Karpas-422 (cell line): ENCODE measurements at places on chromosomes 12 and 14. TPM values are rescaled to one million over a fixed set of nuclear protein-coding genes. Genes with fewer than 3 reads are reported as not detected.
A peak's percentile ranks its signal among the peaks of the same experiment; 100 is the strongest.

DNA sequence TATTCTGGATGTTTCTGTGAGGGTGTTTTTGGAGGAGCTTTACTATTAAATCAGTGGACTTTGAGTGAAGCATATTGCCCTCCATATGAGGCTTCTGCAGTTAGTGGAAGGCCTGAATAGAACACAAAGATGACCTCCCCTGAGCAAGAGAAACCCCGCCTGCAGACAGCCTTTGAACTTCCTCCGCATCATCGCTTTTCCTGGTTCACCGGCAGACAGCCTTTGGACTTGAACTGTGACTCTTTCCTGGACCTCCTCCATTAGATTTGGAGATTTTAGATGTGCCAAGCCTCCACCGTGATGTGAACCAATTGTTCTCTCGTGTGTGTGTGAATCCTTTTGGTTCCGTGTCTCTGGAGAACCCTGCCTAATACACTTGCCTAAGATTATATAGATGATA lies 208.4 kb downstream of the EFCAB11 start:
- no peaks in the 10 kb centered on the region for H3K27me3 ChIP-seq
- H3K36me3 ChIP-seq: no peaks in the 10 kb centered on the region
- H3K27ac ChIP-seq: no peak overlapping the region

PLCZ1 gene
- not detected in 2 replicates for total RNA-seq

TAC3 gene
- not detected in 2 replicates for total RNA-seq

CRIP1 gene
- total RNA-seq: 140 and 285 TPM in 2 replicates

GDF3 gene
- total RNA-seq: not detected in 2 replicates

DNA sequence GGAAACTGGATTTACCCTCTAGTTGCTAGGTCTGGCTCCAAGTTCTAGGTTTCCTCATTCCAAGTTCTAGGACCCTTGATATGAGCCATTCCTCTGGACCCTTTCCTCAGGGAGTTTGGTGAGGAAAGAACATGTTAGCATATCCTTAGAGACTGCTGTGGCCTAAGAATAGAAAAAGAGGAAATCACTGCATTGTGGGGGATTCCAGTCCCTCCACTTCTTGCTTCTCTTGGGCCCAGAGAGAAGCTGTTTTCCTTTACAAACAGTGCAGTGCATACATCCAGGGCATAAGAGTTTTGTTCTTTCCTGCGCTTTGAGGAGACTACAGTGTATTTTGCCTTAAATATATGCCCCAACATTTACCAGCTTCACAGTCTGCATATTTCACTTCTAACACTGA lies 59.0 kb downstream of the LLPH start:
- no peaks in the 10 kb centered on the region for H3K27me3 ChIP-seq
- H3K4me3 ChIP-seq: no peak overlapping the region
- no peaks in the 10 kb centered on the region for H3K36me3 ChIP-seq

GRCh38 chr14:42854061-42854460 lies 1247.4 kb downstream of the LRFN5 start:
- DNase-seq: peak; percentile 66
- H3K27me3 ChIP-seq: no peaks in the 10 kb centered on the region
- no peaks in the 10 kb centered on the region for H3K36me3 ChIP-seq

PDZRN4 gene
- total RNA-seq: 2.4 and 3.6 TPM in 2 replicates

- H3K4me1 ChIP-seq: peaks cover 44% of the 10 kb centered on the region
- H3K4me3 ChIP-seq: no peak overlapping the region
- peaks cover 5% of the 10 kb centered on the region for H3K36me3 ChIP-seq
- H3K27me3 ChIP-seq: no peaks in the 10 kb centered on the region
- H3K27ac ChIP-seq: no peak overlapping the region; the same call in 1 of the 2 replicates
- no peak for DNase-seq
Observed at GRCh38 chr14:77355811-77356210, 21.1 kb downstream of the TMED8 start.
